NCI-H1417 treated with DMSO at 0.1 percent for 48 hours (cell line): ENCODE measurements at places on chromosomes 11 and 22.

GRCh38 chr11:88428959-88429358 is 91.4 kb upstream of the CTSC start:
- no peak for DNase-seq

DNA sequence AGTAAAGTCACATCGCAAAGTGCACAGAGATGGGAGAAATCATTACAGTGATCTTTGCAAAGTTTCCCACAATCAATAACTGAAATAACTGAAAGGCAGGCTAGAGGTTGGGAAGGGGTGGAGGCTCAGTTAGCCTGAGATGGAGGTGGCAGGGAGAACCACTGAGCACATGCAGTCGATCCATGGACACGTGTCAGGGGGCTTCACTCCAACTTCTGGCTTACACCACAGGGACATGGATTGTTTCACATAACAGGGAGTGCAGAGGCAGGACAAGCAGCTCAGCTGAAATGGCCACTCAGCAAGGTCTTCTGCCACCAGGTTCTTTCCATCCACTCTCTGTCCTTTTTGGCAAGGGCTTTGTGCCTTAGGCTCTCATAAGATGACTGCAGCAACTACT is 35.1 kb upstream of the MICAL2 start:
- DNase-seq: no peak

GRCh38 chr22:46994265-46994664 is 231.8 kb downstream of the TBC1D22A start:
- DNase-seq: no peak

DNA sequence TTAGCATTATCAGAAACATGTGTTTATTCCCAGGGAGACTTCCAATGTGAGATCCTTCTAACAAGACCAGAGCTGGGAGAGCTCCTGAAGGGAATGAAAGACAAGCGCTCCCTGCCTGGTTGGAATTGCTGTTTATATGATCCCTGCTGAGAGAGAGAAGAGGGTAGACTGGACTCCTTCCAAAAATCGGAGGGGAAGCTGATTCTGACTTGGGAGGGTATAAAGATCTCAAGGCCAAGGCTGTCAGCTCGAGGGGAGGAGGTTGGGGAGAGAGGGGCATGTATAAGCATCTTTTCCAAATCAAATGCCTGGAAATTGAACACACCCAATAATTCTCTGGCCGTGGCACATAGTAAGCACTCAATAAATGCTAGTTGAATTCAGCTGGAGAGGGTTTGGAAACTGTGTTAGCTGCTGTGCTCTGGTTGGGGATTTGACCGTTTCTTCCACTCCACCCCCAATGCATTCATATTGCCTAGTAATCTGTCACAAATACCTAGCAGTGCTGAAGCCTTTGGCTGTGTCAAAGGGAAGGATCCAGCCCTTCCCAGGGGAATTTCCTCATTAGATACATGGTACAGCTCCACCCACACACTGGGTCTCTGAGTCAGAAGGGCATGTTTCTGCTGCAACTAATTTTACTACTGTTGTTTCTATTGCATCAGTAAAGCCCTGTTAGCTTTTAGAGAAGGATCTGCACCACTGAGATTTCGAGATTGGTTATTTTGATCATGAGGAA is 61.5 kb downstream of the CACNG2 start:
- no peak for DNase-seq

DNA sequence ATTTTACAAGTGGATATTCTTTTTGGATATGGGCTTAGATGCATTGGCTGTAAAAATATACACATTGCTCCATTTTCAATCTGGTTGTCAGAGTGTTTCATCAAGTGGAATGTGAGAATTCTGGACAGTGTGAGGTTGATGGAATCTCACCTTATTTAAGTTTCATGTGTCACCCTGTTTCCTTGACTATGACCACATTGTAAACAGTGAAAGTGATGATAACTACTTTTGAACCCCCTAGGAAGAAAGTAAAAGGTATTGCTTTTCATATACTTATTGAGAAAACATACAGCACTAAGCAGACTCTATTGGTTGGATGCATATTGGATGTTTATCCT is 490.5 kb upstream of the RAG2 start:
- DNase-seq: no peak

- no peak for DNase-seq
Observed at GRCh38 chr11:78112582-78113275, 26.7 kb downstream of the ALG8 start.

- DNase-seq: no peak
Observed at GRCh38 chr22:45238076-45238956, 2.4 kb downstream of the KIAA0930 start.
